Upper lobe of left lung (tissue), 6 donors: ENCODE measurements at places on chromosomes 6 and 20. TPM values are rescaled to one million over a fixed set of nuclear protein-coding genes. Genes with fewer than 3 reads are reported as not detected.

The NSFL1C gene
- total RNA-seq, result 71.9 TPM

The MOG gene
- total RNA-seq, result not detected

The PTGIS gene
- 8.2 TPM for total RNA-seq

The UBE2V1 gene
- total RNA-seq, result 70.0 TPM

GRCh38 chr6:89281779-89282246, 33.3 kb downstream of the GABRR2 start:
- peak; percentile 51 for DNase-seq

DNA sequence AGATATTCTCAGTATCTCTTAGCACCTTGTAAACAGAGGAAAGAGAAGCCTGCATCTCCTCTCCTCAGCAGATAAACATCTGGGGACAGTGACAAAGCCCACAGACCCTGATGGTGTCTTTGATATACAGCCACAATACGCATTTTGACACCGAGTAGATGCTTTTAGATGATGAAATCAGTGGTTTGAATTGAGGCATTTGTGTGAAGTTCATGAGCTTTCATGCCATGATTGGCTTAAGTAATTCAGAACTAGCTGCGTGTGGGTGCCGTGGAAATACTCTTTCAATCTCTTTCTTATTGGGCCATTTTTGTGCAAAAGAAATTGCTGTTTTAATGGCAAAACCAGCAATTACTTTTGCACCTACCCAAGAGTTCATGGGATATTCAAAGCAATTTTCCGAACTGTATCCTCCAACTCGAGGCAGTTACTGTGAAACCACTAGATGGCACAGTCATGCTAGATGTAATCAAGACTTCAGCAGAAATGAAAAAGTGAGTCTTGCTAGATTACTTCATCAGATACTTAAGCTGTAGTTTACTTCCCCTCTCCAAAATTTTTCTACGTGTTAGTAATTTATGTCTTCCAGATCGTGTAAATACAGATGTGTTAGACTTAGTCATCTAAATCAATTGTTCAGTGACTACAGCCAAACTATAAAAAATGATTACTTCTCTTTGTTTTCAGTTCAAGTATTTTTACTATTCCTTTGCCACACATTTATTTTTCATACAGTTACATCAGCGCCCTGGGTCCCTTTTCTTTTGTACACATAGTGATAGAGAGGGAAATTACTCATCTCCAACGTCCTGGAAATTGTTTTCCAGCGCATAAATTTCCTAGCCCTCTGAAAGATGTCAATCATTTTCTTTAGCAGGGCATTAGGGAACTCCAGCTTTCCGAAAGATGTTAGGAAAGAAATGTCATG, 49.4 kb downstream of the IYD start:
- no peak for DNase-seq

DNA sequence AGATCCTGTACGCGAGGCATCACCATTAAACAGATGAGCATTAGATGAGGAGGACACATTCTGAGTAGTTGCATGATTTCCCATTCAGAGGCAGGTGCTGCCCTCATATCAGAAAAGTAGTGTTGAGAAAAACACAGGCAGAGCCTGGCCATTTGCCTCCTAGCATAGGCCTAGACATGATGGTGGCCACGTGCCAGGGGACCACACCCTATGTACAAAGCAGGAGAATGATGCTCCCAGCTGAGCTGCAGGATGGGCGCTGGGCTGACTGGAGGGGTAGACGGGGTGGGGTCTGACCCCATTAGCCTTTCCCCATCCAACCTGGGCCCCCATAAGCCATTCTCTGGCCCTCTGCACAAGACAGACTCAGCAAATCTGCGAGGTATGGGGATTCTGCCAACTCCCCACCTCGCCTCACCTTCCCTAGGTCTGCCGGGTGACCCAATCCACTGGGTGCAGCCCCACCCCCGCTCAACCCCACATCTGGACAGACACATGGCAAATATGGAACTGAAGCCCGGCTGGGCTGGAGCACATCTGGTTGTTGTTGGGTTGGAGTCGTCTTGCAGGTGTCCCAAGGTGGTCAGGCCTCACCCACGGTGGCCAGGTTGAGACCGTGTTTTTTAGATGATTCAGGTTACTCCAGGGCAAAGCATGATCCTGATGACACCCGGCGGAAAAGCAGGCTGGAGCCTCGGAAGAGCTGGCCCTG, 13.9 kb downstream of the PI16 start:
- DNase-seq, result no peak

DNA sequence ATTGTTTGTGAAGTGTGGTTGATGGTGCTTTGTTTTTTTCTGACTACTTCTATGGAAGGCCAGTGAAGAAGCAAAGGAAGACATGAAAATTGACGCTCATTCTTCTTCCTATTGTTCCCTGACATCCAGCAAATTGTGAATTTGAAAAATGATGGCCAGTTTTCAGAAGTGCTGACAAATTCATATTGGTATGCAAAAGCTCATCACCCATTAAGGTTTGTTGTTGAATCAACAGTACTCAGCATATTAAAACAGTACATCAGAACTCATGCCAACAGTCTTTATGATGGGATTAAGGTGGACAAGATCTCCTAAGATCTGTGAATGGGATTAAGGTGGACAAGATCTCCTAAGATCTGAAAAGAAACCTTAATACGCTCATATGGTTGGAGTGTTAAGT, 1.0 kb upstream of the MTG2 start:
- no peak for DNase-seq

DNA sequence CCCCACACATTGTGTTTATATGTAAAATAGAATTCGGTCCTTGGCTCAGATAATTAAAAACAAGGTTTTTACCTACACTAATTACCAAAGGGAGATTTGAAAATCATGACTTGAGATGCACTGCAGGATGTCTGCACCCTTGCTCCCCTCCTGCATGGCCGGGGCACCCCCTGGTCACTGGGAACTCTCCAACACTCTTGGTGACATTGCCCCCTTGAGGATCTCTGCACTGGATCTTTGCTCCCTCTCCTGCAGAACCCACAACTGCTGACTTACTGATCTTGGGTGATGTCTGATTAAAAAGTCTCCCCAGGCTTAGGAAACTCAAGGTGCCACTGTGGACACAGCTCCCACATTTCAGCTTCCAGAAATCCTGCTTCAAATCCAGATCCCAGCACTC, 17.1 kb upstream of the CSNK2A1 start:
- DNase-seq, result no peak

DNA sequence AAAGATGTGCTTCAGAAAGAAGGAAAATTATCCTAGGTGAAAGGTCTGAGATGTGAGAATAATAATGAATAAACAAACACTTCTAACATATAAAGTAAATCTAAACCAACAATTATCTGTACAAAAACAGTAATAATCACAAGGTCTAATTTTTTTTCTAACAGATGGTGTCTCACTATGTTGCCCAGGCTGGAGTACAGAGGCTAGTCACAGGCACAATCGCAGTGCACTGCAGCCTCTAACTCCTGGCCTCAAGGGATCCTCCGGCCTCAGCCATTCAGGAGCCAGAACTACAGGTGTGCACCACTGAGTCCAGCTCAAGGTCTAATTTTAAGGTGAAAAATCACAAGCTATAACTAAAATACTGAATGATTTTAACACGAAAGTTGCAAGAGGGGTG, 17.0 kb upstream of the ZC3H12D start:
- DNase-seq, result no peak

GRCh38 chr20:51584116-51584515, 41.6 kb upstream of the NFATC2 start:
- DNase-seq, result no peak

- DNase-seq, result no peak
Observed at GRCh38 chr6:33543116-33543515, 37.0 kb downstream of the BAK1 start.

DNA sequence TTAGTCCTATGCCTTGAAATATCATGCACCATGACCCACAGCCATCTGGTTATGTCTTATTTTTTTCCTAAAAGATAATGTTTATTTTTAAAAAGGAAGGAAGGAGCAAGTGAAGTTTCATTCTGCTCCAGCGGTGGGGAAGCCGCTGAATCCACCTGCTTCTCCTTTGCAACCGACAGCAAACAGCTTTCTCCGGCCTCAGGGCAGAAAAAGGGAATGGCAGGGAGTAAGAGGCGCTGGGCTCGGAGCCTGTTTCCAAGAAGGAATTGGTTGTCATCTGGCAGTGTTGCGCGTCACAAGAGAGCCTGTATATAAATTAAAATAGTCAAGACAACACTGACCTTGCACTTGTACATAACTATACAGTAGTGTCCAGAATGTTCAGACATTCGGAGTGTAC, 14.2 kb downstream of the GFRA4 start:
- DNase-seq, result no peak

DNA sequence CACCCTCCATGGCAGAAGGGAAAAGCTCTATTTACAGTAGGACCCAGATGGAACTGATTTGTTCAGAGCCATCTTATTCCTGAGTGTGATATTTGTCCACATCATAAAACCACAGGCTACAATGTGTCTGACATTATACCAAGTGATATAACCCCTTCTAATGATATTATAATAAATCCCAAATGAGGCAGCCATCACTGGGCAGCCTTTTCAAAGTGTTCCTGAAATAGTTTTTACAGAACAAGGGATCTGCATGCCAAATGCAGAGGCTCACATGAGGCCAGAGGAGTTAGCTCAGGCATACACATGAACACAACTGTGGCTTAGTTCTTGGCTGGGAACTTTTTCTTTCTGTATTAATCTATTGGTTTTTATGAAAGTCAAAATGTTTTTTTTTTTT, 207.7 kb downstream of the MAFB start:
- DNase-seq, result no peak

GRCh38 chr6:150069706-150070105, 785 bp upstream of the ULBP3 start:
- DNase-seq, result no peak

DNA sequence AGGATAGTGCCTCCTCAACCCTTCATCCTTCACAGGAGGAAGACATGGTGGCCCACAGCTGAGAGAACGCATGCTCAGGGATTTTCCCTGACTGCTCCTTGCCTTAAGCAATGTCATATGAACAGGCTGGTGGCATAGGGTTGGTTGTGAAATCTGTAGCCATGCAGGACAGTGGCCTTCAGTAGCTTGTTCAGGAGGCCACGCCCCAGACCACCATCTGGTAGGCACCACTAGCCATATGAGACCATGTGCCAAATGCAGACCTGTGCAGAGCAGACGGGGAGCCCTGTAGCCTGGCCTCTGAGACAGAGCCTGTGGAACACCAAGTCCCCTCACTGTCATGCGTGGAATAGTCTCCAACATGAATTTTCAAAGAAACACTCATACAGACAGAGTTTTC, 76.5 kb downstream of the ADTRP start:
- no peak for DNase-seq
